ENCODE measurements at places on chromosomes 5 and 9.

DNA sequence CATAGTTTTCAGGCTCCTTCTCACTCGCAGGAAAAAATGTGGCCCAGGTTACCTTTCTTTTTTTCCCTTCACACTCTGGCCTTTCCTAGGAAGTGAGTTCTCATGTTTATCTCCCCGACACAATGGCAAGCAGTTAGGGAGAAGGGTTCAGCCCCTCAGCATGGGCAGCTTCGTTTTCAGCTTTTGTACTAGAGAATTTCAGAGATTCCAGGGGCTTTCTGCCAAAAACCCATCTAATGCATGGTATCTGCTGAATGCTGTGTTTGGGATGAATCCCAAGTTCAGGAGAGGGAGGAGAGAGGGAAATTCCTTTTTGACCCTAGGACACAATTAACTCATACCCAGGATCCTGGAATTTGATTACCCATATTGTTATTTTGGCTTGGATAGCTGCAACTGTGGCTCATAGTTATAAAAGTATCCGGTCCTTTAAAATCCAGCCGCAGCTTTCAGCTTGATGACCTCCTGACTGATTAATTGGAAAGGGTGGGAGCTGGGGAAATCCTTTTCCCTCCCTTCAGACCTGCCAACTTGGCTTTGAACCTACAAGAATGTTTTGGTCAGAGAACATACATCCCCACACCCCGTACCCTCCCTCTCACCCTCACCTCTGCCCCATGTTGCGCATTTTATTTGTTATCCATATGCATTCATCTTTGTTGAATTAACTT, 78.4 kb downstream of the TMEM252 start:
- no peak for DNase-seq

- no peak for DNase-seq
These were observed 4.1 kb upstream of the PCDHAC2 start for GRCh38 chr5:140962190-140962589.

DNA sequence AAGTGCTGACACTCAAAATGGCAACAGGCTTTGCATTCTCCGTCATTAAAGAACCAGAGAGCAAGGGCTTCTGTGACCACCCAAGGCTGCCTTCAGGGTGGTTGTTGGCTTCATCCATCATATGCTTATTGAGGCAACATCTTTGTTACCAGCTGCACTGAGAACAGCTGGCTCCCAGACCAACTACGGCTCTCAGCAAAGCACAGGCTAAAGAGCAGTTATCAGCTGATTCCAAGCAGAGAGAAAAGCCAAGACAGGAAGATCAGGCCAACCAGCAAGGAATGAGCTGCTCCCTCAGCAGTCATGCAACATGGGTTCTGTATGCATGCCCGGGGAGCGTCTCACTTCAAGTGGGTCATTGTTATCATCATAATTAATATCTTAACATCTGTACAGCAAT, 358.9 kb downstream of the ACTL7B start:
- no peak for DNase-seq

DNA sequence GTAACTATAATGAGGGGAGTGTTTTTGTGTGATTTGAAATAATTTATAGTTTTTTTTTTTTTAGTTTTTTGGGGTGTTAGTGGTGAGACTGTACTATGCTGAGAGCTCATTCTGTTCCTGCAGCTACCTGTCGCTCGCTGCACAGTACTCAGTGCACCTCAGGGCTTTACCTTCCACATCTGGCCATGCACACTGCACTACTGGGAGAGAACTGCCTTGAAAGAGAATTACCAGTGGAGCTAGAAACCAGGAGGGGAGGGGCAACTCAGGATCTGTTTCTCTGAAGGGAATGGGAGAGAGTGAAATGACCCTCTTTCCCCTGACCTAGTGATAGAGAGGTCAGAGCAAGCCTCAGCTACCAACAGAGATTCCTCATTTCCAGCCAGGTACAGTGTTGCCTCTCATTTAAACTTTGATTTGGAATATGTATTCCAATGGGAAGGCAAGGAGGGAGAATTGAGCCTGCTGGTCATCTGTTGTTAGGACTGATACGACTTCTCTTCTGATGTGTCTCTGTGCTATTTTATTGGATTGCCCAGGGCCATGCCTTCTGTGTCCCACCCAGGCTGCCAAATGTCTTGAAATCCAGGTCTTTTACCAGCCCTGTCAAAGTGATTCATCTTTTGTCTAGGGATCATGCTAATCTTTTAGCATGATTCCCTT, 8.9 kb downstream of the ATG10 start:
- no peak for DNase-seq

DNA sequence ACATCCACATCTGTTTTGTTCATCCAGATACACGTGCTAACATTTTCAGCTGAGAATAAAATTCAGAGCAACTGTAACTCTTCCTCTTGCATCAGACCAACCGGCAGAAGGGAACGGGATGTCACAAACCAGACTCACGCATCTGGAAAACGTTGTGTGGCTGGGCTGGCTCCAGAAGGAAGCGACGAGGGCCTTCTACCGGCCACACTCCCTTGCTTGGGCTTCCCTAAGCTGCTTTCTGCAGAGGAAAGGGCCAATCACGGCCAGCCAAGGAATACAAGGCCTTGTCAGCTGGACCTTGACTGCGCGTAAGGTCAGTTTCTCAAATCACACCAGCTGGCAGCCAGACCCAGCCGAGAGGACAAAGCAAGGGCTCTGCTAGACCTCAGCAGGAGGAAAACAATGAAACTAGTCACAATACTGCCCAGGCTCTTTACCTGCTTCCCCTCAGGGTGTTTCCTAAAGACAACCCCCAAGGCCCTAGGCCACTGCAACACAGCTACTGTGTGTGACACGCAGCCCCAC, 106.1 kb downstream of the THBS4 start:
- DNase-seq = peak; percentile 47

Measured in head of caudate nucleus (tissue), 42 donors.